NCI-H2227 treated with DMSO at 0.1 percent for 48 hours (cell line): ENCODE measurements at places on chromosomes 1 and 21.

- peak; percentile 65 for DNase-seq
Measured at GRCh38 chr21:14382486-14382834, 486 bp downstream of the HSPA13 start.

- no peak for DNase-seq
Measured at GRCh38 chr1:170133766-170134495, 11.8 kb upstream of the NTMT2 start.

GRCh38 chr1:201096041-201096461, 16.2 kb downstream of the CACNA1S start:
- DNase-seq: no peak

DNA sequence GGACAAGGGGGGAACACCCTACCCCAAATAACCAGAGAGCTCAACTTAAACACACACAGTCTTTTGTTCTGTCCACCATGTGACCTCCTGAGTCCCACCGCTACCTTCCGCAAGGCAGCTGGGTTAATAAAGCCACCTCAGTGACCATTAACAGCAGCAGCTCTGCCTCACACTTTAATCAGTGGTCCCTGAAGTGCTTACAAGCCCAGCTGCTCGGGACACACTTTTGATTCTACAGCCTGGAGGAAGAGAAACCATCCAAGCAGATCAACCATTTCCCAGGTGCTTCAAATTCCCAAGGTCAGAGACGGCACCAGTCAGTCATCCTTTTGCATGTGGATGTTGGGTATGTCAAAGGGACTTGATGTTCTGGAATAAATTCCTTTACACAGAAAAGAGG, 70.1 kb downstream of the KCNJ15 start:
- no peak for DNase-seq

GRCh38 chr1:7009741-7010525, 224.7 kb downstream of the CAMTA1 start:
- DNase-seq: no peak

- DNase-seq: peak; percentile 60
Measured at GRCh38 chr1:211259638-211260126, 516 bp downstream of the RCOR3 start.

GRCh38 chr1:97423403-97423802, 497.4 kb downstream of the DPYD start:
- DNase-seq: peak; percentile 97
